Activated CD4-positive, alpha-beta memory T cell treated with anti-CD3 and anti-CD28 coated beads for 36 hours (primary cell): ENCODE measurements at places on chromosomes 13 and 19. TPM values are rescaled to one million over a fixed set of nuclear protein-coding genes. Genes with fewer than 3 reads are reported as not detected.

ZNF844 gene
- total RNA-seq: 2.5 TPM

ZNF540 gene
- total RNA-seq: 0.86 TPM

ERICH4 gene
- total RNA-seq: not detected

GNG7 gene
- 0.53 TPM for total RNA-seq

SPC24 gene
- 64.1 TPM for total RNA-seq
